ENCODE measurements at places on chromosomes 3 and 15.

DNA sequence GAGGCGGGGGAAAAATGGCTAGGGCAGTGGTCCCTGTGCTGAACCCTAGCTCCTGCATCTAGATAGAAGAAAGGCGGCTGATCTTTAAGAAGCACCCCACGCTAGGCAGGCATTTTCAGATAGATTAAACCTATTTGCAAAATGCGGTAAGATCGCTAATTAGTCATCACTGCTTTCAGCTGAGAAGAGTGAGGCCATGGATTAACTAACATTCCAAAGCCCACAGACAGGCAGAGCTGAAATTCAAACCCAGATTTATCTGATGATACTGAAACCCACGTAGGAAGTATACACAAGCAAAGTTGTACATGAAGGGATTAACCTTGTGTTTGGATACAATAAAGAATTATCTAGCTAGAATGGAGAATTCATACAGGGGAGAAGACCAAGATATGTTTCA is 4.8 kb downstream of the ADPGK start:
- no peak for DNase-seq

- no peak for DNase-seq
Measured at GRCh38 chr3:149497966-149498670, 23.6 kb downstream of the TM4SF4 start.

- DNase-seq = no peak
Measured at GRCh38 chr3:99789011-99789721, 28.5 kb upstream of the CMSS1 start.

GRCh38 chr3:156151824-156152428 is 31.5 kb downstream of the KCNAB1 start:
- DNase-seq = no peak

DNA sequence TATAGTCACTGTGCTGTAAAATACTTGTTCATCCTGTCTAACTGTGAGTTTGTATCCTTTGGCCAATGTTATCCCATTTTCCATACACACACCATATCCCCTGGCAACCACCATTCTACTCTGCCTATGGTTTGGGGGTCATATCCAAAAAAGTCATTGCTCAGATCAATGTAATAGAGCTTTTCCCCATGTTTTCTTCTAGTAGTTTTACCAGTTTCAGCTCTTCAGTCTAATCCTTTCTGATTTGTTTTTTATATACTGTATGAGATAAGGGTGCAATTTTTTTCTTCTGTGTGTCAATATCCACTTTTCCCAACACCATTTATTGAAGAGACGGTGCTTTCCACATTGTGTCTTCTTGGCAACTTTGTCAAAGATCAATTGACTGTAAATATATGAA is 14.0 kb upstream of the DLG1 start:
- no peak for DNase-seq

DNA sequence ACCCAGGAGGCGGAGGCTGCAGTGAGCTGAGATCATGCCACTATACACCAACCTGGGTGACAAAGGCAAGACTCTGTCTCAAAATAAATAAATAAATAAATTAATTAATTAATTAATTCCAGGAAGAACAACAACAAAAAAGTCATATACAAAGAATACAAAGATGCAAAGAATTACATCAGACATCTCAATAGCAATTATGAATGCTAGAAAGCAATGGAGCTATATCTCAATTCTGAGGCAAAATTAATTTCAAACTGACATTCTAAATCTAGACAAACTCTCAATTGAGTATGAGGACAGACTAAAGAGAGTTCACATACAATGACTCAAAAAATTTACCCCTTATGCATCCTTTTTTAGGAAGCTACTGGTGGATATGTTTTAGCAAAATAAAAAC is 69.6 kb upstream of the CTNNB1 start:
- no peak for DNase-seq

- DNase-seq = no peak
Measured at GRCh38 chr3:31067004-31067403, 172.5 kb upstream of the GADL1 start.

- DNase-seq = peak; percentile 16
Measured at GRCh38 chr3:125357032-125357658, 18.0 kb downstream of the ZNF148 start.

DNA sequence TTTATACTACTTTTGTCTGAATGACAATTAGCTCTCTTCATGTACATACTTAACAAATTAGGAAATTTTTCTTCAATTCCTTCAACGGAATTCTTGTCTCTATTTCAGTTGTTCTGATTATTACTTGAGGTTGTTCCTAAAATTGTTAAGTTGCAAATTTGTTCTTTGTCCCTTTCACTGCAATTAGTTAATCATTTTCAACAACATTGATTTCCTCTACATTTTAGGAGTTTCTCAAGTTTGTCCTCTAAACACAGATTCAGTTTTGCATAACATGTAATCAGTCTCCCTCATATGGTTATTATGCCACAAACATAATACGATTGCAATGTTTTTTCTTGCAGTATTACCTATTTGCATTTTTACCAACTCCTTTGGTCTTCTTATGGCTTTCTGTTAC is 283.5 kb downstream of the SV2B start:
- no peak for DNase-seq

DNA sequence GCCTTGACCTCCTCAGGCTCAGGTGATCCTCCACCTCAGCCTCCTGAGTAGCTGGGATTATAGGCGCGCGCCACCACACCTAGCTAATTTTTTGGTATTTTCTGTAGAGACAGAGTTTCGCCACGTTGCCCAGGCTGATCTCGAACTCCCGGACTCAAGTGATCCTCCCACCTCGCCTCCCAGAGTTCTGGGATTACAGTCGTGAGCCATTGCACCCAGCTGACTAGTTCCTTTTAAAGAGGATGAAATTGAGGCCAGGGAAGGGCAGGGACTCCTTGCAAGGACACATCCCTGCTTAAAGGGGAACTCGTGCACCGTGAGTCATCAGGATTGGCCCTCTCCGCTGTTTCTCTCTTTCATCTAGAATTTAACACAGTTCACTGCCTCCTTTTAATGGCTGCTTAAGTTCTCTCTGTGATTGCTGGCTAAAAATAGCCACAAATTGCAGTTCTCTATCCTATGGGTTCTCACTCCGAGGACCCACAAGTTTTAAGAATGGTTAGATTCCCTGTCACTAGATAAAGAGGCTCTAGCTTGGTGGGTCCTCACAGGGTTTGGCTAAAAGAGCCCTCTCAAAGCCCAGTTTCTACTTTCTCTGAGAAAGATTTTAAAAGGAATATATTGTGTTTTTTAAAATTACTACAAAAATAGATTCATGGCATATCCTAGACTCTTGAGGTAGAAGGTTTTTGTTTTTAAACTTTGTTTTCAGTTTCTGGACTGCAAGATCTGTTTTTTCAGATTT is 1.4 kb downstream of the CRTAP start:
- DNase-seq = peak; percentile 45

DNA sequence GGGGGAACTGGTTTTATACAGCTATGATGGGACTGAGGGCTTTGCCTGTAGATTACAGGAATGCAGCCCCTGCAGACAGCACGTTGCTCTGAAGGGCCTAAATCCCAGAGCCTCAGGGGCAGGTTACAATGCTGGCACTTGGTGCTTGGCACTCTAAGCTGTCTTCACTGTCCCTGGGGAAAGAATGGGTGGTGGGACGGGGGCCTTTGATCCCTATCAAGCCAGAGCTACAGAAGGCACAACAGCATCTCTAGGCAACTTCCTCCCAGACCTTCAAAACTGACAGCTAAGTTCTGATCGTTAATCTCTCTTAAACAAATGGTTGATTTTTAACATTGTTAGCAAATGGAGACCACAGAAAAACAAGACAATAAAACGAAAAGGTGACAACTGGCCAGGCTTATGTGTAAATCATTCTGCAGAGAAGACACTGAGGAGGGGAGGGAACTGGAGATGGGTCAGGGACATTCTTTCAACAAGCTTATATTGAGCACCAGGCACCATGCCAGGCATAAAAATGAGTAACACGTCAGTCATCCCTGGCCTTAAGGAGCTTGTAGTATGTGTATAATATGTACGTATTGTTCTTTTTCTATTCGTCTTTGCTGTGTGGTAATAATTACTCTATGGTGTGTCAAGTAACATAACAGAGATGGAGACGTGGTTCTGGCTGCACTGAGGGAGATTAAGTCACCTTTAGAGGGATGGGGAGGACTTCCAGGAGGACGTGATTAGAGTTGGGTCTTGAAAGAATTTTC is 49.1 kb downstream of the CA12 start:
- DNase-seq = no peak

- DNase-seq = no peak
Measured at GRCh38 chr3:178602856-178603255, 66.6 kb downstream of the KCNMB2 start.

GRCh38 chr3:23567917-23568316 is 237.8 kb upstream of the UBE2E1 start:
- no peak for DNase-seq

GRCh38 chr3:66153481-66154443 is 67.0 kb upstream of the SLC25A26 start:
- DNase-seq = no peak

GRCh38 chr15:78988361-78988911 is 43.6 kb upstream of the CTSH start:
- no peak for DNase-seq

DNA sequence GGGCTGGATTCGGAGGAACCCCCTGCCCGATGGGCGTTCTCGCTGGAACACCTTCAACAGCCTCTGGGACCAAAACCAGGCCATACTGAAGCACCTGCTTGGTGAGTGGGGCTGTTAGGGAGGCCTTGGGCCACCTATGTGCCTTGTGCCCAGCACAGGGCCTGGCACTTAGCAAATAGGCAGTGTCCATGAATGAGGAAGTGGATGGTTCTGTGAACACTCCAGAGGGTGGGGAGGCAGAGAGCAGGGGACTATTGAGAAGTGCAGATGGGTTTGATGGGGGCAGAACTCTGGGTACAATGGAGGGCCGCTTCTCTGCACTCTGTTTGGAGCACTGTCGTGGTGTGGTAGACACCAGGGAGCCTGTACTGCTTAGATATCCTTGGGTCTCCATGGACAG is 1.5 kb downstream of the ECE2 start:
- no peak for DNase-seq

GRCh38 chr3:133441867-133442270 is 42.0 kb downstream of the BFSP2 start:
- DNase-seq = no peak

- no peak for DNase-seq
Measured at GRCh38 chr3:159657176-159657575, 331.5 kb upstream of the IL12A start.

GRCh38 chr3:197175503-197175902 is 122.9 kb downstream of the DLG1 start:
- no peak for DNase-seq

DNA sequence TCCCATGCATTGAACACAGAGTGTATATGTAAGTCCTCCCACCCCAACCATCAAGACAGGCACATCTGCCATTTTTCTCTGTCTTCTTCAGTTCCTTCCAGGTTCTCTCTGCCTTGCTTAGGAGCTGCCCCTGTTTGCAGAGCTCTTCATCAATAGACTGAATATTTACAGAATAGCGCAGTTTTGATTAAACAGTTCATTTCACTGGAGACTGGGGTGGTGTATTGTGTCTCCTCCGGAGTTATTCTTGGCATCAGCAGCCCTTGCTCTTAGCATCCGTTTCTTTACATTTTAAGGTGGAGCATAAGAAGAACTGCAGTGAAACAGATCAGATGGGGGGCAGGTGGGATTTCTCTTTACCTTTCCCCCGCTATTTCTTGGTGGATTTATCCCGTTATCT is 87.7 kb downstream of the LIPC start:
- no peak for DNase-seq

GRCh38 chr15:99749386-99749785 is 16.1 kb upstream of the LYSMD4 start:
- no peak for DNase-seq

DNA sequence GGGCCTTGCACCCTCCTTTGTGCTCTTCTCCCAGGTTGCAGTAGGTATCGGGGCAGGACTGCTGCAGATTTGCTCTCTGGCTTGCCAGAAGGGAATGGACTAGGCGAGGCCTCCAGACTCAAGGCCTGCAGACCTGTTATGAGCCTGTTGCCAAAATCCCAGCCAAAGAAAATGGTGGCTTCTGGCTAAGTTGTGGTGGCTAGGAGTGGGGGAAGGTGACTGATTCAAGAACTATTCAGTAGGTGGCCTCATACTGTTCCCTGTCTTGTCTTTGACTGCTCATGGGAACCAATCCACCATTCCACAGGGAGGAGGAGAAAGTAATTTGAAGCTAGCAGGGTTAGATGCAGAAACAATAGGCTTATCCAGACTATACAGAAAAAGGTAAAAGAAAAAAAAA is 380.4 kb upstream of the PROK2 start:
- DNase-seq = no peak

- no peak for DNase-seq
Measured at GRCh38 chr3:62316525-62316924, 56.8 kb downstream of the FEZF2 start.

DNA sequence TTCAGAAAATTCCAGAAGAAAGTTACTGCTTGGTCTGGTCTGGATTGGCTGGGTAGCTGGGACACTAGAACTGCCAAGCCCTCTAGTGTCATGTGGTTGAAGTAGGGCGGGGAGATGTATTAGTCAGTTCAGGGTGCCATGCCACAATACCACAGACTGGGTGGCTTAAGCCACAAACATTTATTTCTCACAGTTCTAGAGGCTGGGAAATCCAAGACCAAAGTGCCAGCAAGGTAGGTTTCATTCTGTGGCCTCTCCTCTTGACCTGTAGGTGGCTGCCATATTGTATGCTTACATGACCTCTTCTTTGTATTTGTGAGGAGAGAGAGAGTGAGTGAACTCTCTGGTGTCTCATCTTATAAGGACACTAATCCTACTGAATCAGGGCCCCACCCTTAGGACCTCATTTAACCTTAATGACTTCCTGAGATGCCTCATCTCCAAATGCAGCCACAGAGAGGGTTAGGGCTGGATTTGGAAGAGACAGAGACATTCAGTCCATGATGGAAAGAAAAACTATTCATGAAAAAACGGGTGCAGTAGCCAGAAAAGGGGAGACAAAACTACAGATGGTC is 18.1 kb upstream of the ZSCAN2 start:
- DNase-seq = no peak

- no peak for DNase-seq
Measured at GRCh38 chr3:29011441-29011840, 269.4 kb upstream of the RBMS3 start.
